ENCODE measurements at places on chromosomes 7 and 10.

DNA sequence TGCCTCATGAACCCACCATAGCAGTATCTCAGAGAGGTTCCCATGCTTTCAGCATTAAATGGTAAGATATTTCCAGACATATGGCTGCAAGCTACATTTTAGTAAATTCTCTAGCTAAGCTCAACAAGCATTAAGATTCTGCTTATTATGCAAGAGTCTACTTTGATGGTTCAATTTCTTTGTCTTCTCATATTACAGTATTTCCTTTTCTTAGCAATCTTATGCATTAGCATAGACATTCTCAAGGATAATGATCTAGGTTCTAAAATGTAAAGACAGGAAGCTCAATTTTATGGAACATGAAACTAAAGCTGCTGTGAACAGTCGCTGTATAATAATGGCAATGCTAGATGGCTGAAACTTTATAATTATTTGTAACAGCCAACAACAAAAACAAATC is 39.2 kb downstream of the MEOX2 start:
- no peak for DNase-seq

DNA sequence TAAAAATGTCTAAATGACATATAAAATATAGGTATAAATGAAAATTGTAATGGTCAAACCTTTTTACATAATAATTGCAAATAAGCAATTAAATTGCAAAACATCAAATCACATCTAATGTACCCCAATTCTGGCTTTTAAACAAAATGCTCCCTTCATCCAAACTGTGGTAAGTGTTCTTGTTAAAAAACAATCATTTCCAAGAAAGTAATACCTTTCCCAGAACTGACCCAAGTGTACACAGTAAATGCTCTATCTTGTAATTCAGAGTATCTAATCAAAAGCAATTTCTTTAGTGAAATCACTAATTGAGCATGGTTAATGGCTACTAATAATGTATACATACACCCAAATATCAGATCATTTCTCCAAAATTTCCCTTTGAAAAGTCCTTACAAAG is 28.0 kb downstream of the ITGB1 start:
- peak; percentile 75 for DNase-seq

GRCh38 chr10:86729677-86730076 is 26.7 kb upstream of the BMPR1A start:
- DNase-seq, result no peak

GRCh38 chr7:144682581-144683280 is 153.1 kb downstream of the TPK1 start:
- DNase-seq, result no peak

DNA sequence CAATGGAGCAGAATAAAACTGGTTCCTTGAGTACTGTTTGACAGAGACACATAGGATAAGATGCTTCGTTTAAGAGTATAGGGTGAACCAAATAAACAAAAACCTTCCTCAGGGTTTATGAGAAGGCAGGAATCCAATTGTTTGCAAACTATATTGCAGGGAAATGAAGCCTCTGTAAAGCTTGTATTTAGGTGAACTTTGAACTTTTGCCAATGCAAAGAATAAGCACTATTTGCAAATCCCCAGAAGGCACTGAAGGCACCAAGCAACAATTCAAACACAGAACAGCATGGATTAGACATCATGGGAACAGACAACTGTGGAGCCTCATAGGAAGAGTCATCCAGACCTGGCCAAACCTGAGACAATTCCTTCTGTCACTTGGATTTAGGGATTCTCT is 47.1 kb upstream of the WASL start:
- DNase-seq, result no peak

GRCh38 chr10:87579563-87579962 is 74.9 kb downstream of the MINPP1 start:
- DNase-seq, result no peak

- DNase-seq, result peak; percentile 9
Observed at GRCh38 chr7:41777894-41778596, 75.2 kb upstream of the INHBA start.

GRCh38 chr7:158976468-158976848 is 120.1 kb downstream of the DYNC2I1 start:
- DNase-seq, result peak; percentile 12

DNA sequence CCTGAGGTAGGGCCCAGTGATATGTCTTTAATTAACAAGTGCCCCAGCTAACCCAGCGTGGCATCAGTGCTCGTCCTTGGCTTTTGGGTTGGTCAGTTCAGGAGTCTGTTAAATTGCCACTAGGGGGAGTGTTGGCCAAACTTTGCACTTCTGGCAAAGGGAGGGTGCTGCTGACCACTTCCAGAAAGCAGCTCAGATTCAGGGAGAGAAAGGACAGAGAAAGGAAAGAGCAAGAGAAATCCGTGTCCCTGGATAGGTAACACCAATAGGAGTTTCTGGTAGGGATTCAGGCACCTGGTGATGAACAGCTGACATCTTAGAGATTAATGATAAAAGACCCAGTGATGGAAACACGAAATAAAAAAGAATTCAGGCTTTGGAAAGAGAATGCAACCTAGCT is 243.1 kb upstream of the AOAH start:
- peak; percentile 45 for DNase-seq

DNA sequence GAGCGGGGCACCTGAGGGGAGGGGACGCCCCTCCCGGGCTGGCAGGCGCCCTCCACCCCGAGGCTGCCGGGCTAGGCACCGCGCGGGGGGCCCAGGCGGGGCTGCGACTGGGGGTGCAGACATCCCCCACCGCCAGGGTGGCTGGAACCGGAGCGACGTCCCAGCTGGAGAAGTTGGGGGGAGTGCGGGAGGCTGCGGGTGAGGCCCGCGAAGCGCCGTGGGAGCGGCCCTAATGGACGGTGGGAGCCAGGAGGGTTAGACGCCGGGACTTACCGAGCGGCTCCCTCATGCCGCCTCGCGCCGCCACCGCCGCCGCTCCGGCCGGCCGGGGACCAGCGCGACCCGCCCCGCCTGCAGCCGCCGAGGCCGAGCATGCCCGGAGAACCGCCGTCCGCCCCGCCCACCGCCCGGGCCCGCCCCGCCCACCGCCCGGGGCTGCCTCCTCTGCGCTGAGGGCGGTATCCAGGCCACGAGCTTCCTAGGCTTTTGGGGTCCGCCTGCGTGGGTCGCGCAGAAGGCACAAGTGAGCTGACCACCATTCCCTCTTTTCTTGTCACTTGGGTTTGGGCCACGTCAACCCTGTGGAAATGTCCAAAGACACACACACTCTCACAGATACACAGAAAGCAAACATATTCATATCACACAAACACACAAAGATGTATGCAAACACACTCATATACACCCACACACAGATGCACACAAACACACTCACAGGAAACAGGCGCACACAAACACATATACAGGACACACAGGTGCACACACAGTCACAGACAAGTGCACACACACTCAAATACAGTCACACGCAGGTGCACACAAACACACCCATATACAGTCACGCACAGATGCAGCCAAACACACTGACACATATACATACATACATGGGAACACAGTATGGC is at the start of gene JCAD:
Gene JCAD (minus strand): TSS at position 378 of the 899 bp plus-strand sequence. CDS start 11,774 bp downstream, outside the sequence.
- peak; percentile 19 for DNase-seq

DNA sequence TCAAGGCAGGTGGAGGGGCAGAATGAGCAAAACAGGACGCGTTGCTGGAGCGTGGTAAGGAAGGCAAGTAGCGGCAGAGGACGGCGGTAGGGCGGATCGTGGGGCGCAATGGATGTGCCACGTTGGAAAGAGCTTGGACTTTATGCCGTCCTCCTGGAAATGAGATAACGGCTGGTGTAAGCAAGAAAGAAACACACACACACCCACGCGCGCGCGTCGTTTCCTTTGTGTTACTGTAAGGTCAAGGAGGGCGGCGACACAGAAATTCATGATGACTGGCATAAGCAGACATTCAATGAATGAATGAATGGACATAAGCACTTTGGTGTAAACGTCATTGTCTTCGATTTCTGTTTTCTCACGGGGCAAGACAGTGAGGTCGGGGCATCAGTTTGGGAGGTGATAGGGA is 683 bp upstream of the ENTPD7 start:
- peak; percentile 58 for DNase-seq

GRCh38 chr7:132825932-132826835 is 249.9 kb upstream of the PLXNA4 start:
- no peak for DNase-seq

DNA sequence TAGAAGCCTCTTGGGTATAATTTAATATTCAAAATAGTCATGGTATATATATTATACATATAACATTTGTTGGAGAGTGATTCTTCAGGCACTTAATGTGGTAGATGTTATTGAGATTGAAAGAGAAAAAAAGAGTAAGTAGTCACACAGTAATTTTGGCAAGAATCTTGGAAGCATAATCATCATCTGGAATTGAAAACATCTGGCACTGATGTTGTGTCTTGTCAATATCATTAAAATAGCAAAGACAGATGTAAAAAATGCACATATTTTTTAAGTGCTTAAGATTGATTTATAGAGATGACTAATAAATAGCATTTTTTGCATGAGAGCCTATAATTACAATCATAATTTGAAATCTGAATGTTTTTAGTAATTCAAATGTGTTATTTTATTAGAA is 9.5 kb downstream of the SEMA3D start:
- DNase-seq, result no peak

DNA sequence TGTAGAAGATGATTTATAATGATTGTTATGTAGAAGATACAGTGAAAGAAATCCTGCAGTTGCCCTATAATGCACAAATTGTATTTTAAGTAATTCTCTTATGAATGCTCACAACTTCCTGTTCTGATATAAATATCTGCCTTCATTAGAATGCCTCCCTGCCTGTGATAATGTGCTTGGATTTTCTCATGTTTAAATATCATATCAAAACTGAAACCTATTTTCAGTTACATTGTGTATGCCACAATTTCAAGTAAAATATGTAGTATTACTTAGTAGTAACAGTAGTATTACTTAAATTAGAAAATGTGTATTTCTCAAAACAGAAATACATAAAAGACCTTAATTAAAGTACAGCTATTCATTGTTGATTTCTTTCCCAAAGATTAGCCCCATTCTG is 41.1 kb upstream of the TFEC start:
- no peak for DNase-seq

DNA sequence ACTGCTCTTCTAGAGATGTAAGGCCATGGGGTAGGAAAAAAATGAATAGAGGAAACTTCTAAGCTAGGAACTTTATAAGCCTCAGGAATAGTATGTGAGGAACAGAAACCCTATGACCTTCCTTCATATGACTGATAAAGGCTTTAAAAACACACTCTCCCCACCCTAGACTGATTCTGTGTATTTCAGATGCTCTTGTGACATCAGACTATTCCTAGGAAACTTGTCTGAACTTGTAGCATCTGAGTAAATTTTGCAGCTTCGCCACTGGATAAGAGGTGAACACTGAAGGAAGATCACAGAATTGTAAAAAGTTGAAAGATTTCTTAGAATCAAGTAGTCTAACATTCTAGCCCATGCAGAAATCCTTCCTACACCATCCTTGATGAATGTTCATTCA is 31.0 kb upstream of the CBLL1 start:
- DNase-seq, result no peak

DNA sequence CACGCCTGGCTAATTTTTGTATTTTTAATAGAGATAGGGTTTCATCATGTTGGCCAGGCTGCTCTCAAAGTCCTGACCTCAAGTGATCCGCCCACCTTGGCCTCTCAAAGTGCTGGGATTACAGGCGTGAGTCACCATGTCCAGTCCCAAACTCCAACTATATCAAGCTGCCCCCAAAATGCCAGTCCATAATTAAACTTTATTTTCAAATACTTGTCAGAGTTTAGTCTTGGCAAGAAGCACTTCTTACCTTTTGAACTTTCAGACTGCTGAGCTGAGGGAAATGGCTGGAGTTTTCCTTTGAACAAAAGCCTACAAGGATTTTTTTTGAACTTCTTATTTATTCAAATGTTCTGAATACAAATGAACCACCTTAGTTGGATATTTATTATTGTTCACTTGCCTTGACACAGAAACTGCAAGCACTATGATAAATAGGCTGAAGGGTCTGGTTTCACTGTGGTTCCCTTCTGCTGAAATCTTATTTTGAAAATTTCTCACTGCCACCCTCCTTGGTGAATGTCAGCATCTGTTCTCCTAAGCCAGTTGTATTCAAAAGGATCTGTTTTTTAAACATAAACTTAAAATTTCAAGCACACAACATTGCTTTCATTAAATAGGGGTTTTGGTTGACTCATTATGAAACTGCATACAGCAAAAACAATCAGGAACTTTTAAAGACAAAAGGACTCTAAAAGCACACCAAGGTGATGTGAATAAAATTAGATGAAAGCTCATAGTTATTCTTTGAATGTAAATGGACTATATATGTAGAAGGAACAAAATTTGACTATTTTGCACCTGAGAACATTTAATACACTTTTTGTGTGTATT is 101.7 kb upstream of the SLC26A5 start:
- DNase-seq, result no peak

DNA sequence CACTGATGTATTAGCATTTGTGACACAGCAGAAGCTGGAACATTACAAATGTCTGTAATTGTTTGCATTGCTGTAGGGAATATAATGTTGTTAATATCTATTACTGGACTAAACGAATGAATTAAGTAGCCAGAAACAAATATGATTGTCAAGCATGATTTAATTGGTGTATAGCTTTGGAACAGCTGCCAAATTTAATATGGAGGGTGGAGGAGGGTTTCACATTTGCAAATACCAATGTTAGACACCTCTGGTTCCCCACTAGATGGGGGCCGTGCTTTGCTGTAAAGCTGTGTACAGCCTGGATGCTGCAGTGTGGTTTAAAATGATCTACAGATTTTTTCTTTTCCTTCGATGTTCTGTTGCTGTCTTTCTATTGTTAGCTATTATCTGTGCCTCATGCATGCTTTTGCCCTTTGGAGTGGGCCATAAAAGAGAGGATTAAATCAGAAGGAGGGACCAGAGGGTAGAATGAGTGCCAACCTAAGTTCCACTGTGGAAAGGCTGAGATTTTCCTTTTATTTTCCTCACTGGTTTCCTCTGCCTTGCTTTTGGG is 23.1 kb downstream of the DNAJB9 start:
- DNase-seq, result no peak

- peak; percentile 53 for DNase-seq
Observed at GRCh38 chr10:45404087-45404769, 30.2 kb downstream of the ALOX5 start.

DNA sequence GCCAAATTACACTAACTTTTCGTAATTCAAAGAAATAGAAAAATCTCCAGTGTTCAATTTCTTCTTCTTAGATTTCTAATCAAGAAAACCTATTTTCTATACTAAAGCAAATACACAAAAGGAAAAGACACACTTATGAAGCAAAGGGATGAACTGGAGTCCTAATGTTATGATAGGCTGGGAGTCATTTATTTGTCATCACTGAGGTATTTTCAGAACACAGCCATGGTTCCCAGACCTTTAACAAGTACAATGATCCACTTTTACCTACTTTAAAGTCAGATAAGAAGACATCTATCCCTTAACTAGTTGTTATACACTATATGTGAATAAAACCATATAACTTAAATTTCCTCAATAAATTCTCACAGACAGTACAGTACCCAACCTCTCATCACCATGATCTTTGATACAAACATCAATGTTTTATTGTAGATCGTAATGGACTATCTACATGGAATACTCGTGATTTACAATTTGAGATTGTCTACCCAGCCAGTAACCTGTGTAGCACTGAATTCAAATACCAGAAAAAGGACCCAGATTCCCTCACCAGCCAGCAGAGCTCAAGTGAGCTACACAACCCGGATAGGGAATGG is 12.5 kb downstream of the ASNS start:
- no peak for DNase-seq

GRCh38 chr7:82789883-82790609 is 346.5 kb upstream of the CACNA2D1 start:
- DNase-seq, result no peak

- no peak for DNase-seq
Observed at GRCh38 chr10:91860885-91861284, 48.4 kb downstream of the FGFBP3 start.

All from hematopoietic multipotent progenitor cell treated with erythropoietin and hydrocortisone succinate and interleukin-3 and kit ligand, for 8 days (in vitro differentiated cells).